ENCODE measurements at places on chromosomes 11 and 22.

- DNase-seq, result no peak
Observed at GRCh38 chr11:93622043-93622442, 39.4 kb upstream of the CEP295 start.

DNA sequence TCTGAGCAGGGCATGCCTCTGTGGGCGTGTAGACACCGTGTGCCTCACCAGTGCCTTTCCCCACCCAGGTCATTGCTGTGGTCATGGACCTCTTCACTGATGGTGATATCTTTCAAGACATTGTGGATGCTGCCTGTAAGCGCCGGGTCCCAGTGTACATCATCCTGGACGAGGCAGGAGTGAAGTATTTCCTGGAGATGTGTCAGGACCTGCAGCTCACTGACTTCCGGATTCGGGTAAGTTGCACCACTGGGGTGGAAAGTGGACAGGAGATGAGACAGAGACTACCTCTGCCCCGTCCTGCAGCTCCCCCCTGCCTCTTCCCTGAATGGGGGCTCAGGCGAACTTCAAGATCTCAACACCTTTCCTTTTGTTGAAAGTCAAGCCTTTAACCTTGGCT, 24.3 kb downstream of the FAM83F start:
- no peak for DNase-seq

DNA sequence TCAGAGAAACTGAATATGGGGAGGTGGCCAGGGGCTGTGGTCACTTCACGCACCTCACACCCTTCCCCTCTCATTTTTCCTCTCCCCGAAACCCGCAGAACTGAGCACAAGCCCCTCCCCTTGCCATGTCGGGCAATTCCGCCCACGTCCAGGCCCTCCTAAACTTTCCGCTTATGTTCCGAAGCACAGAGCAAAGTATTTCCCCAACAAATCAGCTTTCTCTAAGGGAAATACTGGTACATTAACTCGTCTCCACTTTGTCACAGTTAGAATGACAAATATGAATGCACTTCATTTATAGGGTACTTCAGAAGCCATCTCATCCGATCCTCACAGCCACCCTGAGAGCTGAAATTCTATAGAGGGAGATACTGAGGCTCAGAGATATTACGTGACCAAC, 94.7 kb upstream of the TMEM45B start:
- DNase-seq, result no peak

DNA sequence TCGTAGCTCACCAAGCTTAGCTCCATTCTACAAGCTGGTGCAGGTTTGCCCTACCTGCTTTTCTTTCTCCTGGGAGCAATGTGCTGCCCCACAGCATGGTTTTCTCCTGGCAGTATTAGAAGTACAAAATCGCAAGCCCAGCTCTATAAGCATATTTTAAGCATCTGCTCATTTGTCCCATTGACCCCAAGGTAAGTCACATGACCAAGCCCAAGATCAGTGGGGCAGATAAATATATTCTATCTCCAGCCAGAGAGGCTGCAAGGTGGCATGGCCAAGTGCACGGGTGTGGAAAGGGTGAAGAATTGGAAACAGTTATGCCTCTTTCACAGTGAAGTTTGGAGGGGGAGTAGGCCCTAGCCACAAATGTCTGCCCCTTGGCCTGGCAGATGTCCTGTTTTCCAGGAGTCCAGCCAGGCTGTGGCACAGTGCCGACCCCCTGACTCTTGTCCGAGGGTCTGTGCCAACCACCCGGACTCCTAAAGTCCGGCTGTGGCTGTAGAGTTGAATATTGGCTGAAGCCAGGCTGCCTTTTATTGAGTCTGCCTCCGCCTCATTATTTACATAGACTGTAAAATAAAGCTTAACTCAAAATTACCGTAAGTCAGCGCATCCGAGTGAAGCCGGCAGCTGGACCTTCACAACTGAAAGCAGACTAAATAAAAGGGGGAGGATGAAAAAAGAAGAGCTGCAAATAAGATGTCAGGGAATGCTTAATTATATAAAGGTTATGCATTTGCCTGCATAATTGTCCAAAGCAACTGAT, 165.7 kb downstream of the COMMD9 start:
- no peak for DNase-seq

DNA sequence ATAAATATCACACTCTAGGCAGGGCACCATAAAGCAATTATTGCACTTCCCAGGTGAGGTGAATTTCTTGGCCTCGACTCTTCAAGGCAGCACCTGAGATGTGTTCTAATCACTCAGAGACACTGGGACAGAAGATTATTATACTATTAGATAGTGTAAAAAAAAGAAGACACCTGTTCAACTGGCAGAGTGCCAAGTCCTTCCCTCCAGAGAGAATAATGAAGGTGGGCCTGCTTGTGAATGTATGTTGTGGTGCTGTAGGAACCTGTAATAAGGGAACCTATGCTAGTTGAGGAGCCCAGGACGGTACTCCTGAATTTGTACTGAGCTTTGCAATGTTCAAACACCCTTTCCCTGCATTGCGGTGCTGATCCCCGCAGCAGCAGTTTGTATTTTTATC, 107.5 kb downstream of the NXPE2 start:
- DNase-seq, result no peak

DNA sequence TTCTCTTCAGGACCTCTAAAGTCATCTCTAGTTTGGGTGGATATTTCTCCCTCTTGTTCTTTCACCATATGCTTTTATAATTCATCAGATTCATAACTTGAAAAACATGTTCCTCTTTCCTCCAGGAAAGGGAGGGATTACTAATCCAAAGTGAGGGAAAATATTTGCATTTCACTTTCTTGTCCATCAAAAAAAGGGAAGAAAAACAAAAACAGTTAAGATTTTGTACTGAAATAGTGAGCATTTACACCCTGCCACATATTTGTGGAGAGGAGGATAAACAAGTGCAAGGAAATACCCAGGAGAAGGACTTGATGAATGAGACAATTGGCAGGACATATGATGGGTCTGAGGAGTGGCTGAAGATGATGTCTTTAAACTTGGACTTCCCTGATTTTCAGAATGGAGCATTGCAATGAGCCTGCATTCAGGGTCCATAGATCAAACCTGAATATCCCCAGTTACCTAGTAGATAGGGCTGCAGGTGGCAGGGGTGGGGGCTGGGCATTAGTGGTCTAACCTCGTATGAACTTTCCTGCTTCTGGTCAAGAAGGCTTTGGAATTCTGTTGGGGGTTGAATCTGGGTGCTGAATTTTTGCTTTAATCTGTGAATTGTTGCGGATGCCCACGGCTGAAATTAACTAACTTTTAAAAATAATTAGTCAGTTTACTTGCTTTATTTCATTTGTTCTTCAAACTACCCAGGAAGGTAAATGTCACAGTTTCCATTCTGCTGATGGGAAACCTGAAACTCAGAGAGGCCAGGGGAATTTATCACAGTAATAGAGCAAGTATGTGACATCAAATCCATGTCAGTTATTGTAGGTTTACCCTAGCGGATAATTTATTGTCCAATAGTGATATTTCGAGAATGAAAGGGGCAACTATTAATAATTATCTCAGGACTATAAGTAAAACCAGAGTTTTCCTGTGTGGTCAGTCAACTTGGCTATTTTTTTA, 36.9 kb upstream of the TMEM123 start:
- DNase-seq, result no peak
